ENCODE measurements at places on chromosomes 3 and 15. TPM values are rescaled to one million over a fixed set of nuclear protein-coding genes. Genes with fewer than 3 reads are reported as not detected.

BCL2A1 gene
- total RNA-seq: 2.3 TPM

KBTBD8 gene
- total RNA-seq: 26.3 TPM

MESP2 gene
- not detected for total RNA-seq

- DNase-seq: no peak
Measured at GRCh38 chr3:188322135-188322887, 168.4 kb downstream of the LPP start.

- DNase-seq: no peak
Measured at GRCh38 chr15:89870006-89870405, 23.8 kb downstream of the AP3S2 start.

- peak; percentile 21 for DNase-seq
Measured at GRCh38 chr3:44476181-44476611, 1.3 kb downstream of the ZNF445 start.

- DNase-seq: no peak
Measured at GRCh38 chr15:57735431-57735830, 28.9 kb downstream of the POLR2M start.
